Peyer's patch (tissue), 4 donors: ENCODE measurements at places on chromosomes 2 and 18.

DNA sequence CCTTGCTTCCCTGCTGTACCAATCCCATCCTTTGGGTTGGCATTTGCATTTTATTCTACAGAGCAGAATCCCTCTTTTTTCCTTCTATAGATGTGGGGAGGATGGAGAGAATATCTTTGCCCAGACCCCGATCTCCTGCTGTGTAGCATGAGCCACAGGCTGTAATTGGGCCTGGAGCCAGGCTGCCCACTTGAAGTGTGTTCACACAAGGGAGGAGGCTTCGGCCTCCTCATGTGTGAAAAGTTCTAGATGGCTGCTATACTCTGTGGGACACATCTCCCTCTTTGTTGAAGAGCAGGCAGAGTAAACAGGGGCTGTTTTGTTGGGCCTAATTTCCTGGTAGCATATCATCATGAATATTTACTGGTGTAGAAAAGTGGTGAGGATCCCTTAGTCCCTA, 126.3 kb downstream of the XRCC5 start:
- H3K27ac ChIP-seq: no peak overlapping the region
- no peak for DNase-seq
- no peaks in the 10 kb centered on the region for H3K36me3 ChIP-seq

DNA sequence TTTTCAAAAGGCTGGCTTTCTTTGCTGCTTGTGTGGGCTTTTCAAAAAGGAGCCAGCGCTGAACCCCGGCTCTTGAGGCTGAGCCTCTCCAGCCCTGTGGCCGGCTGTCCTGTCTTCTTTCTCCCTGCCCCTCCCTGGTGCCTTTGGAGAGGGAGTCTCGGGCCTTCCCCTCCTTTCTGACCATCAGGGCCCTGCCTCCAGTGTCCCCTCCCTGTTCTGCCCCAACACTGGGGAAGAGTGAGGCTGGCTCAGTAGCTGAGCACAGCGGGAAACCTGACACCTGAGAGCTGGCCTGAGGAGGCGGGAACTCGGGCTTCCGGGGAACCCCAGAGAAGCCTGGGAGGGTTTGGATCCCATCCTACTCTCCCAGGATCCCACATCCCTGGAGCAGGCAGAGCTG, 232.1 kb downstream of the LOXHD1 start:
- no peak for DNase-seq
- no peaks in the 10 kb centered on the region for H3K4me1 ChIP-seq
- no peaks in the 10 kb centered on the region for H3K27me3 ChIP-seq
- H3K4me3 ChIP-seq: no peak overlapping the region
- H3K27ac ChIP-seq: no peak overlapping the region

DNA sequence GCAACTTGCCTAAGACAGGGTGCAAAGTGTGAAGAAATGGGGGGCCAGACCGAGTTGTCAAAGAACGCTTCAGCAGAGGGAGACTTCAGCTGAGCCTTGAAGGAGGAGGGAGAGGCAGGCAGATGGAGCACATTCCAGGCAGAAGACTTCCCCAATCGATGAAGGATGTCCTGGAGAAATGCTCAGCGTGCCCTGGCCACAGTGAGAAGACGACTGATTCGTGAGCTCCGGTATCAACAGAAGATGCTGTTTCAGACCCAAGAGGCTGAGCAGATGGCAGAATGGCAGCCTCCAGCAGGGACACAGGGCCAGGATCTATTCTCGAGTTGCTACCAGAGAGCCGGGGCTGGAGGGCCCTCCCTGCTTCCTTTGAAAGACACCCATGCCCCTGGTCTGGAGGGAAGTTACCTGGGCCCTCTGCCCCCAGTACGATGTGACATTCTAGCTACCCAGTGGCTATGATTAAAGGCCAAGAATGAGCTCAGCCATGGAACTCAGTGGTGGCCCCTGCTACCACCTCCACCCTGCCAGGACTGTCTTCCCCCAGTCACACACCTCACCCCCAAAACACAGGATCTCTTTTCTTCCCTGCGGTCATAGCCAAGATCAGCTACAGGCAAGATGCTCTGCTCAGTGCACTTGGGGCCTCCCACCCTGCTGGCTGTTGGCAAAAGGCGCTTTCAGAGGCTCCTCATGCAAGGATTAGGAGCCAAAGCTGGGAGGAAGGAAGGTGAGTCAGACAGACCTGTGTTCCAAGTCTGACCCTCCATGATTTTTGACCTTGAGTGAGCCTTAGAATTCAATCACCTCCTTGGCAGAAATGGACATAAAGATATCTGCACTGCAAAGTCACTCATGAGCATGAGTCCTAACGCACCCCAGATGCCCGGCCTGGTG, 84.3 kb downstream of the TFCP2L1 start:
- no peak overlapping the region for H3K4me3 ChIP-seq
- no peak for DNase-seq
- no peaks in the 10 kb centered on the region for H3K27me3 ChIP-seq

DNA sequence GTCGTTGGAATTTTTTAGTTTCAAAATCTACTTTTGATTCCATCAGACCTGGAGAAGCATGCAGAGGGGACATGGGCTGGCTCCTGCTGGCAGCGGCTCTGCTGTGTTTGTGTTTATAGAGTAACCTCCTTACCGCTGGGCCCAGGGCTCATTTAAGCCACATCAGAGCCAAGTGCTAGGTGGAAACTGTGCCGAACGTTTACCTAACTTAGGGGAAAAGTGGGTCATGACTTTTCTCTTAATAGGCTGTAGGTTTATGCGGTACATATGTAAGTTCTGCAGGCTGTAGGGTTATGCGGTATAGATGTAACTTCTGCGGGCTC, 17.7 kb downstream of the CNDP2 start:
- no peak for DNase-seq
- H3K4me3 ChIP-seq: no peak overlapping the region
- H3K4me1 ChIP-seq: peaks cover 32% of the 10 kb centered on the region
- H3K36me3 ChIP-seq: peaks cover 5% of the 10 kb centered on the region
- H3K27me3 ChIP-seq: no peaks in the 10 kb centered on the region
- no peak overlapping the region for H3K27ac ChIP-seq

GRCh38 chr2:49226360-49226759, 72.0 kb upstream of the FSHR start:
- no peaks in the 10 kb centered on the region for H3K36me3 ChIP-seq
- H3K27ac ChIP-seq: no peak overlapping the region
- no peak for DNase-seq
- no peak overlapping the region for H3K4me3 ChIP-seq
